AG10803 (cell line): ENCODE measurements at places on chromosomes 11 and 22.

DNA sequence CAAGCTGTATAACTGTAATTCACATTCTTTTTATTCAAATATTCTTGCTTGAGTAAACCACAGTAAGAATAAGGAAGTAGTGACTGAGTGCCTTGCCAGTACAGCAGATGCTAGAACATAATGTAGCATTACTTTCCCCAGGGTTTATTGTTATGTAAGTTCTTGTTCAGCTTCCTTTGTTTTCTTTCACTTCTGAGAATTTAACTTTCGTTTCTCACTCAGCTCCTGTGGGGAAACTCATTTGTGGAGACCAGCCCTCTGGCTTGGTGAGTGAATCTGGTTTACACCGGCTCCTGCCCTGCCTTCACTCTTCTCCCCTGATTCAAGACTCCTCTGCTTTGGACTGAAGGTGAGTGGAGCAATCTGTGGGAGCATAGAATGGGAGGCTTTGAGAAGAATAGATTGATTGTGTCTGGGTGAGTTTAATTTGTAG, at the start of gene TRIM22:
TSS of gene TRIM22 (plus strand) at position 240 of the 433 bp plus-strand sequence. CDS start 6,443 bp downstream, outside the sequence.
- peak; percentile 91 for DNase-seq

GRCh38 chr11:111645657-111646316, 43.5 kb downstream of the SIK2 start:
- no peak for DNase-seq

DNA sequence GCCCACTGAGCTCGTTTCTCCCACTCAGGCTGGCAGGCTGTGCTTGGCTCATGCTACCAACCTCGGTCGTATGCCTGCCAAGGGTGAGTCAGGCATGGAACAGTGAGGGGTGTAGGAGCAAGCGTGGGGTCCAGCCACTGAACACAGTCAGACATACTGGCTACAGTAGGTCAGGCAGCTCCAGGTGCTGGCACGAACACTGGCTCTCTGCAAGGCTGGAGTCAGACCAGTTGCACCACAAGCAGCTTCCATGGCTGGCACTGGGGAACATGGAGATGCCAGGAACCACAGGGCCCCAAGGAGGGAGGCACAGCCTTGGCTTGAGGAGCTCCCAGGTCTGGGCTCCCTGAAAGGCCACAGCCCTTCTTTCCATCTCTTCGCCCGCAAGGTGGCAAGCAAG, 410.7 kb upstream of the KIRREL3 start:
- no peak for DNase-seq

DNA sequence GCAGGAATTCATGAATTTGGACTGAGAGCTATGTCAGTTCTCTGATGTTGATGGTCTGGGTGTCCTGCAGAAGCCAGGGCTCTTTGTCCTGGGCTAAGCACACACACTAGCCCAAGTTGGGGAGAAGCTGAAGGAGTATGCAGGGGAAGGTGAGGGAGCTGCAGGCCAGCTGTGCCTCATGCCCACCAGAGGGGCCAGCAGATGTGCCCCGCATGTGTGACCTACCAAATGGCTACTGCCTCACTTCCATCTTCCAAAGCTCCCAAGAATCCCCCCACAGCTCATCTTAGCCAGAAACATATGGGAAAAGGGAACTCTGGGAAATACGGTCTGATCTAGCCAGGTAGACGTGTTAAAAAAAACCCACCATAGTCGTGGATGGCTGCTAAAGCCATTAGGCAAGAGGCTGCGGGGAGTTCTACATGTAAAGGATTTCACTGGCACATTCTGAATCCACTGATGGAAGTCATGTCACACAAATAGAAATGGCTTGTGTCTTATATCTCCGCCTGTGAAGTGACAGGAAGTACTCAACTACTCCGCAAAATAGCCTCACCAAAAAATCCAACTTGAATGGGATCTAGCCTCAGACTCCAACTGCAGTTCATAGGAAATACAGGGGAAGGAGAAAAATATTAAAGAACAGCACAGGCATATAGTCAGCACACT, 96.3 kb upstream of the CLMP start:
- DNase-seq = no peak

GRCh38 chr22:32958001-32958400, 100.2 kb downstream of the SYN3 start:
- no peak for DNase-seq

DNA sequence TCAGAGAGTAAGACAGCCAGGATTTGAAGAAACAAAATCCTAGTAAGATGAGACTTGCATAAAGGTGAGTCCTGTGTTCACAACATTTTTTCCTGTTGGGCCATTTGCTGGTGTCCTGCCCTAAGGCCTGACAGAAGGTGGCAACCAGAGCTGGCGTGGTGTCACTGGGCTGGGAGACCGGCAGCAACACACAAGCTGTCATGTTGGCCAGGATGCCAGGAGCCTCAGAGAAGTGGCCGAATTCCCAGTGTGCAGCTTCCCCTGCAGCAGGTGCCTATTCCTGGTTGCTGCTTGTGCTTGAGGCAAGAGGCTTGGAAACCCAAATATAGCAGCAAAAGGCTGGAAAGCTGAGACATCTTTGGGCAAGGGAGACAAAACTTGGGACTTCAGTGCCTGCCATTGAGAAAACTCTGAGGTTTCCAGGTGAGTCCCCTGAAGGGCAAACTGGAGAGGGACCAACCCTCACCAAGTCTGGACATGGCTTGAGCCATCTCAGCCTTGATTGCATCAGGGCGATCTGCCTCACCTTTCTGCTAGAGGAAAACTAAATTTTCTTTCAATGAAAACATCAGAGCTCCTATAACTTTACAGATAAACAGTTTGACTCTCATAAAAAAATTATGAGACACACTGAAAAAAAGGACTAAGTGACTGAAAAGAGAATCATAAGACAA, 25.9 kb downstream of the ALG12 start:
- no peak for DNase-seq

DNA sequence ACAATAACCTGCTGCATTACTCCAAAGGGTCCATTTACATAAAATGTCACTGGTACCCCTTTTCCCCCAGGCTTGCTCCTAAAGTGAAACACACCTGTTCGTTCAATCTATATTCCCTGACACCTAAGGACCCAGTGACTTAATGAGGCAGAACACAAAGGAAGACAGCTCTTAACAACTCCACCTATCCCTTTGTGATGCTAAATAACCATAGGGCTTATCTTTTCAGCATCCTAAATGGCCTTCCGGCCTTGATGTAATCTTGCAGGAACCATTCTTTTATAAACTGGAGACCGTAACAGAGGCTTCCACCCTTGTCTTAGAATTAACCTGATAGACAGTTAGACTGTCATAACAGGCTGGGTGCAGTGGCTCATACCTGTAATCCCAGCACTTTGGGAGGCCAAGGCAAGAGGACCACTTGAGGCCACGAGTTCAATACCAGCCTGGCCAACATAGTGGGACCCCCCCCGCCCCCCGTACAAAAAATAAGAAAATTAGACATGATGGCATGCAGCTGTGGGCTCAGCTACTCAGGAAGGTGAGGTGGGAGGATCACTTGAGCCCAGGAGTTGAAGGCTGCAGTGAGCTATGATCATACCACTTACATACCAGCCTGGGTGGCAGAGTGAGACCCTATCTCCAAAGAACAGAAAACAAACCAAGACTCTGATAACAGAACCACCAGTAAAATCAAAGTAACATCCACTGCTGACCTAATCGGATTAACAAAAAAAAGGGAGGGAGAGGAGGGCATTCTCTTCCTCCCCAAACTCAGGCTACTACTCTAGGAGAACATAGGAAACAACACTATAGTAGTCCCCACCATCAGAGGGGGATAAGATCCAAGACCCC, 5.1 kb downstream of the CHEK2 start:
- no peak for DNase-seq

DNA sequence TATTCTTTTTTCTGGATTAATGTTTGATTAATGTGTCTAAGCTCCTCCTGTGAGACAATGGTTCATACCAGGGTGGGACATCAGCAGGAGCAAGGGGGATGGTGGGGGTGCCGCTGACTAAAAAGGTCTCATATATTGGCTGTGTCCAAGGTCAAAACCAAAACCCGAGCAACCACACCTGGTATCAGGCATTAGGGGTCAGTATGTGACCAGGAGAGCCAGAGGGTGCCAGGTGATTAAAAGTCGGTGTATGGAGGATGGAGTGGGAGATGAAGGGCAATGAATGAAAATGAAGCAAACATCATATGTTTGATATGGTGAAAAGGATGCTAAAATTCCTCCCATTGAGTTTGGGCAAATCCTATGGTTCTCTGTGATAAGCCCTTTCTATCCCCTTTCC, 118.0 kb downstream of the MIAT start:
- no peak for DNase-seq

DNA sequence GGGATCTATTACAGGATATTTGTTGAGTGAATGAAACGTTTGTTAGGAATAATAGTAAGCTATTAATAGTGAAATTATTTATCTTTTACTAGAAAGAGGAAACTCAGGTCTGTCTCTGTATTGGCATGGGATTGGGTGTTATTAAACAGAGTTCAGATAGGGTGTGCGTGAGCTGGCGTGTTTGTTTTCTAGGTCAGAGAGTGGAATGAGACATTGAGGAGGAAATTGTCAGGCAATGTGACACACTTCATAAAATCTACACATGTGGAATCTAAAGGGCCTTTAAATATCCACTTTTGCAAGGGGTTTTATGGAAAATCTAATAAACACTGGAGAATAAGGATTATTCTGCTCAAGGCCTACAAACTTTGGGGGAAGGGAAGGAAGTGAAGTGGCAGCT, 552.9 kb downstream of the NTM start:
- DNase-seq = no peak

DNA sequence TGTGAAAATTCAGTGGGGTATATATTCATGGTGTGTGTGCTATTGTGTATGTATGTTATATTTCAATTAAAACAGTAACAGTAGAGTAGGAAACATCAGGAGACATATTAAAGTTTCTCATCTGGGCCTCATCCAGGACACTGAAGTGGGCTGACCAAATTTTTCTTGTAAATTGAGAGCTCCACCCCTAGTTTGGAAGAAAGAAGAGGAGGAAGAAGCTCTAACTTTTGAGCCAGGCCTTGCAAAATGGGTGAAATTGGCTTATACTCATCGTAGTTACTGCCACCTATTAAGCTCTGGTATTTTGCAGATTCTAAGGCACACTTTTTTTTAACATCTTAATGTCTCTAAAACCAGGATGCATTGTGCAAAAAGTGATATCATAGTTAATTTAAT, 33.7 kb downstream of the TSPAN18 start:
- DNase-seq = no peak

DNA sequence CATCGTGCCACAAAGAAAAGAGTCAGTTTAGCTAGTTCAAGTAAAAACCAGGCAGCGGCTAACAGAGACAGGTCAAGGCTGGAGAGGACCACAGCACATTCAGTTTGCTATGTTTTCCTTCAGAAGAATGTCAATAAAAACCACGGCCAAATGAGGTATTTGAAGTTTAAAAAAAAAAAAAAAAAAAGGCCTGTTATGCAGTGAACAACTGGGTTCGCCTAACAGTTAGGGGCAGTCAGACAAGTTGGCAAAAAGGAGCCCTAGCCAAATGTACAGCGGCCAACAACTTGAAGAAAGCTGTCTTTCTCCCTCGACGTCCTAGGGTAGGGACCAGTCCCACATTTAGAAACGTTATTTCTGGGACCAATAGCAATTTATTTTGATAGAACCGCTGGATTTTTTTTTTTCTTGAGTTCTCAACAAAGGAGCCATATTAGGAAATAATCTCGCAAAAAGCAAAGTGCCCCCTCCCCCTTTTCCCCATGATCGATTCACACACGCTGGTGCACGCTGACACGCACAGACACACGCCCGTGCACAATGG, 237.8 kb downstream of the TTC28 start:
- DNase-seq = peak; percentile 69

DNA sequence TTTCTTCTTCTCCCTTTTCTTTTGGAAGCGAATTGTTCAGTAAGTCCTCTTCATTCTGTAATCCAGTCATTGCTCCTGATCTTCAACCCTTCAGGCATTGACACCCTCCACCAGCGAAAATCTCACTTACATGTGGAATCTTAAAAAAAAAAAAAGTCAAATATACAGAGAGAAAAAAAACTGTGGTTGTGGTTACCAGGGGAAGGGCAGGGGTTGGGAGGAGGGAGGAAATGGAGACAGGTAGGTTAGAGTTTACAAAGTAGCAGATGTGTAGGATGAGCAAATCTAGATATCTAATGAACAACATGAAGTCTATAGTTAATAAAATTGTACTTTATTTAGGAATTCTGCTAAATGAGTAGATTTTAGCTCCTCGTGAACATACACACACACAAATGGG, 17.7 kb upstream of the TMEM123 start:
- no peak for DNase-seq

DNA sequence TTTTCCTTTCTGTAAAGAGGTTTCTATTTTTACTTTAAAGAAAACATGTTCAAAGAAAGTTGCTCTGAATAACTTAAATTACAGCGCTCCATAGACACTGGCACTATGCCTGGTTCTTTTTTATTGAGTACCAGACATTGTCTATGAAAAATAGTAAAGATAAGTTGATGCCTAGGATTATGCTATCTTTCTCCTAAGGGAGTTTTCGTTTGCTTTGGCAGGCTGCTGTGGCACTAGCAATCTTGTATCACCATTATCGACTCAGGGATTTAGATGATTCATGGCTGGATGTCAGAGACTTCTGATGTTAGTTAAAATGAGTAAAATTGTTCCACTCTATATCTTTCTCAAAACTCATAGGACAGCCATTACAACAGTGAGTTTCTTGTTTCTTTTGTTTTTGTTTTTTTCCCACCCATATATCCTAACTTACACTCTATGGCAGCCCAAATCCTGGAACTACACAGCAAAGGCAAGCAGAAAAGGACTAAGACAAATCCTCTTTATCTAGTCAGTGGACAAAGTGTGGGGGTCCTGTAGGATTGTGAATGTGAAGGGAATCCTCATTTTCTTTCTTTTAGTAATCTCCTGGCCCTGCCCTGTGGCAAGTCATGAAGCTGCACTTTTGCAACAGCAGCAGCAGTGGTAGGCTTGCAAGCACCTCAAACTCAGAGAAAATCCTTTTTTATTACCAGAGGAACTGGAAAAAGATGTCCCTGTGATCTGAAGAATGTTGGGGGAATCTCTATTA, 20.7 kb downstream of the SLN start:
- no peak for DNase-seq

- no peak for DNase-seq
Measured at GRCh38 chr11:14133381-14133780, 170.9 kb downstream of the SPON1 start.

- no peak for DNase-seq
Measured at GRCh38 chr22:38866399-38867123, 5.5 kb downstream of the CBX6 start.
